Activated gamma-delta T cell treated with anti-CD3 and anti-CD28 coated beads, Interleukin-2, amount 50 U/mL, for 16 hours (primary cell): ENCODE measurements at places on chromosomes 16 and 17.

DNA sequence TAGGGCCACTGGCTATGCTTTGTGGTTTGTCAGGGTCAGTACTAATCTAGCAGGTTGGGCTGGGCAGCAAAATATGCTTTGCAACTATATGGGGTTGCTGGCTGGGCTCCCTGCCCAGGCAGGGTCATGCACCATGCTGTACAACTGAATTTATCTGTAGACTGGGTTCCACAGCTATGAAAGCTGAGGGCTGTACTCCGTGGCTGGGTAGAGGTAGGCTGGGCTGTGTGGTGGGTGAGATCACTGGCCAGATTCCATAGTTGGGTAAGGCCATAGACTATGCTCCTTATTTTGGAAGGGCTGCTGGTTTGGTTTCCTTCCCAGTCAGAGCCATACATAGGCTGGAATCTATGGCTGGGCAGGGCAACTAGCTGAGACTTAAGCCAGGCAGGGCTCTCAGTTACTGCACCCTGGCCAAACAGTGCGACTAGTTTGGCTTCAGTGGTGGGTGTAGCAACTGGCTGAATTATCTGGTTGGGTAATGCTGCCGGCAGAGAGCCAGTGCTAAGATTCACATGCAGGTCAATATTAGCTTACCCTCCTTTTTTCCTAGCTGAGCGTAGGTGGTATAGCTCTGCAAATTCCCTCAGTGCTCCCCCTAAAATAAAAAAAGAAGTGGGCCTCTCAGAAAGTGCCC is 769.1 kb upstream of the CDH8 start:
- DNase-seq: no peak

- no peak for DNase-seq
Observed at GRCh38 chr17:57810721-57811637, 38.9 kb downstream of the MRPS23 start.

DNA sequence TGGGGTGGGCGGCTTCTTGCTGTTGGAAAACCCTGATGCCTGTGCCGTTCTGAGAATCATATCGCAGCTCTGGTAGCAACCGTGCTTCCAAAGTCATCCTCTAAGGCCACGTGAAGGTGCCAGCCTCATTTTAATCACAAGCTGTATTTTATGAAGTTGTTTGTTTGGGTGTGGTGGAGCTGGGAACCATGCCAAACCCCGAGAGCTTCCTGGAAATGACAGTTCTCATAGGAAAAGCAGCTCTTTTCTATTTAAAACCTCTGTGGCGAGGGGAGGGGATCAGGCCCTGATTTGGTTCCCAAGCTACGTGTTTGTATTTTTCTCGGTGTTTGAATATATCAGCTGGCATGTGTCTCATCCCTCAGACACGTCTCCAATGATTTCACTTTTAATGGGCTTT is 21.7 kb downstream of the KNOP1 start:
- peak; percentile 14 for DNase-seq

GRCh38 chr16:59905131-59905530 is 1171.0 kb upstream of the GOT2 start:
- no peak for DNase-seq

- no peak for DNase-seq
Observed at GRCh38 chr17:80443916-80444643, 29.1 kb downstream of the ENDOV start.

DNA sequence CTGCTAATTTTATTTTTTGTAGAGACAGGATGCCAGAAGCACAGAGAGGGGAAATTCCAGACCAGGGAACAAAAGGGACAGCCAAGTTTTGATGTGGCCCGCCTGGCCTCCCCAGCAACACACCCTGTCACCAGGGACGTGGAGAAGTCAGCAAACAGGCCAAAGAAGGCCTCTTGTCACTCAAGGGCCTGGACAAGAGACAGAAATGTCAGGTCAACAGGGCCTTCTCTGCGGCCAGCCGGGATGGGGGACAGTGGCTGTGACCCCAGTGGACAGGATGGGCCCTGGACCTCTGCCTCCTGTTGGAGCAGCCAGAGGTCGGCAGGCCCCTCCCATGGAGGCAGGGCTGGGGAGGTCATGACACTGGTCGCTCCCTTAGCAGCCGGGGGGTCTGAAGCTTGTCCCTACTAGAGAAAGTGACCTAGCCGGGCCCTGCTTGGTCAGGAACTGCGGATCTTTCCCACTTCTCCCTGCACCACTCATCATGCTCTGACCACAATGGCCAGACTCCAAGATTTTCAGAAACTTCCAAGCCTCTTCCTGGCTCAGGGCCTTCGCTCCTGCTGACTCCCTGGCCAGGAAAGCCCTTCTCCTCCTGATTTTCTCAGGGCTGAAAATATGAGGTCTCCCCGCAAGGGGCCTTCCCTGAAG is 9.2 kb upstream of the TVP23A start:
- no peak for DNase-seq

GRCh38 chr16:84252184-84252583 is 12.4 kb upstream of the KCNG4 start:
- DNase-seq: no peak

GRCh38 chr17:79952901-79953300 is 82.8 kb downstream of the TBC1D16 start:
- DNase-seq: no peak
